Sciatic nerve (tissue), 2 donors: ENCODE measurements at places on chromosomes 2 and 18. TPM values are rescaled to one million over a fixed set of nuclear protein-coding genes. Genes with fewer than 3 reads are reported as not detected.

ABCG8 gene
- total RNA-seq = not detected

XRCC5 gene
- total RNA-seq = 173 TPM

GPR45 gene
- total RNA-seq = not detected

SNTG2 gene
- 4.4 TPM for total RNA-seq

ATP6V1C2 gene
- total RNA-seq = 0.62 TPM

NFATC1 gene
- 80.3 TPM for total RNA-seq

CEP76 gene
- total RNA-seq = 5.4 TPM

ZNF396 gene
- 4.1 TPM for total RNA-seq

DYNAP gene
- total RNA-seq = not detected
